ENCODE measurements at places on chromosomes 5 and 9.

DNA sequence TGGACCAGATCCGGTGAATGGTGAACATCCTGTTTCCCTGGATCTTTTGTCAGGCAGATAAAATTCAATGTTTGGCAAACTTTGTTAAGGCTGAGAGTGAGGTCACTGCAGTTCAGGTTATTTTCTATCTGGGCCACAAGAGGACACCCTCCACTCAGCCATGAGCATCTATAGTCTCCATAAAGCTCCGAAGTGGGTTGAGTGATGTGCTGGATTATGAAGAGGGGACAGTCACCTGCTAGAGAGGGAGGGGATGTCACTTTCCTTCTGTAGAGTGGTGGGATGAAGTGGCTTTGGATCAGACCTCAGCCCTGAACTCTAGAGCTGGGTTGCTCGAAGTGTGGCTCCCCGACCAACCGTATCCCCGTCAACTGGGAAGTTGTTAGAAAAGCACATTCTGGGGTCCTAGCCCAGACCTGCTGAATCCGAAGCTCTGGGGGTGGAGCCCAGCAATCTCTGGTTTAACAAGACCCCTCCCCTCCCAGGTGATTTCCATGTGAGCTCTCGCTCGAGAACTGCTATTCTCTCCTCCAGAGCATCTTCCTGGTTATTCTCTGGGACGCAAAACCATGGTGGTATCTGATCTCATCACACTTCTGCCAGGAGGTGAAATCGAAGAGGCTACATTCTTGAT lies 31.8 kb upstream of the FGF1 start:
- DNase-seq, result no peak

- no peak for DNase-seq
Measured at GRCh38 chr9:18979367-18979766, 53.6 kb downstream of the SAXO1 start.

- DNase-seq, result no peak
Measured at GRCh38 chr9:8078641-8079140, 279.1 kb upstream of the DMAC1 start.

DNA sequence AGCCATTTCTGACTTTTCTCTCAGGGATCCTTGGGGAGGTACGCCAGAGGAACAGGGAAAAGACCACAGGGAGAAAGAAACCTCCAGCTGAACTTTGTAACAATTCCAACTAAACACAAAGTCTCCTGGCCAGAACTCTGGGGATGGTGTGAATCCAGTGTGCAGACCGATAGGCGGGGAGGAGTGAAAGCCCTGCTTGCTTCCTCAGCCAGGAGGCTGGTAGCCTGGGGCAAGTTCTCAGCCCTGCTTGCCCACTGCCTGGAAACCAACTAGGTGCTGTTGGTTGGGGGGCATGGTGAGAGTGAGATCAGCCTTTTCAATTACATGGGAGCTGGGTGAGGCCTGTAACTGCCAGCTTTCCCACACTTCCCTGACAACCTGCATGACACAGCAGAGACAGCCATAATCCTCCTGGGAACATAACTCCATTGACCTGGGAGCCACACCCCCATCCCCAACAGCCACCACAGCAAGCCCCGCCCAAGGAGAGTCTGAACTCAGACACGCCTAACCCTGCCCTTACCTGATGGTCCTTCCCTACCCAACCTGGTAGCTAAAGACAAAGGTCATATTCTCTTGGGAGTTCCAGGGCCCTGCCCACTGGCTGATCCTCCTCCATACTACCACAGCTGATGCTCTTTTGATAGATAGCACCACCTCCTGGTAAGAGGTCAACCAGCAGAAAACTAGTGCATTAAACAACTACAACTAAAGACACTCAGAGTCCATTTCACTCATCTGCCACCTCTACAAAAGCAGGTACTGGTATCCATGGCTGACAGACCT lies 100.1 kb upstream of the TNFAIP8 start:
- DNase-seq, result no peak

DNA sequence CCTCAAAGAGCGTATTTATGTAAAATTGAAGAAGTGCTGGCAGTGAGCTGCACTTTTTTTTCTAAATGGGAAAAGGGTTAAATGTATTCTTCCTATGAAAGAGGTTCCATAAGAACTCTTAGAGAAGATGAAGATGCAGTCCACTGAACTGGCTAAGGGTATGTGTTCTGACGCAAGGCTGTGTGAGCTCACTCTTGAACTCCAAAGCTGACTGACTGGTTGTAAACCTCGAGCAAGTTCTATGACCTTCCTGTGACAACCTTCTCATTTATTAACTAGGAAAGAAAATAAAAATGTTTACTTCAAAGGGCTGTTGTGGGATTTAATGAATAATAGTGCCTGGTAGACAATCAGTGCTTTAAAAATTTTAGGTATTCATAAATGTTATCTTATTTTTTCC lies 46.7 kb downstream of the POC5 start:
- no peak for DNase-seq

GRCh38 chr9:16704116-16705110 lies 166.1 kb downstream of the BNC2 start:
- DNase-seq, result no peak

DNA sequence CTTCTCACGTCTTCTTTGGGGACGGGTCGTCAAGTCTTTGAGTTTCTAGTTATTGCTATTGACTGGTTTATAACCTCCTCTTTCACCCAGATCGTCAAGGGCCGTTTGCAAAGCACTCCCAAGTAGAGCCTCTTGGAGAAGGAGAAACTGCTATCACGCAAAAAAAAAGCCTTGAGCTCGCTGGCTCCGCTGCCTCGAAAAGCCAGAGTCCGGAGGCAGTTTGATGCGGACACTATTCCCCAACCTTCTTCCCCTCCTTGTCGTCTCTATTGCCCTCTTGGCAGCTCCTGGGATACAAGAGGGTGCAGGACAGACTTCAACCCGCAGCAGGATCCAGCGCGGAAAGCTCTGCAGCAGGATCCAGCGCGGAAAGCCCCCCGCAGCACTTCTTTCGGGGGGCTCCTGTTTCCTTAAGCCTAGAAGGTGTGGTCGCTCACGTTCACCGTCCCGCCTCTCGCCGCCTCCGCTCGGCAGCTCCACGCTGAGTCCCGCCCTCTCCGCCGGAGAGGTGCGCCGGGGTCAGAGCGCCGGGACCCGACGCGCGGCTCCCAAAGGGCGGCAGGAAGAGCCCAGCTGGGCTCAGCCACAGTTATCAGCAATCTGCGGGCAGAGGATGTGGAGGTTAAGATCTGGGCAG lies at the start of gene PCDHAC1:
PCDHAC1 (plus strand) TSS at position 494 of the 637 bp plus-strand sequence. CDS start 594 bp downstream, outside the sequence.
- no peak for DNase-seq

- DNase-seq, result no peak
Measured at GRCh38 chr5:60586307-60586901, 113.6 kb downstream of the DEPDC1B start.
